ENCODE measurements at places on chromosomes 12 and 14. TPM values are rescaled to one million over a fixed set of nuclear protein-coding genes. Genes with fewer than 3 reads are reported as not detected.

DNA sequence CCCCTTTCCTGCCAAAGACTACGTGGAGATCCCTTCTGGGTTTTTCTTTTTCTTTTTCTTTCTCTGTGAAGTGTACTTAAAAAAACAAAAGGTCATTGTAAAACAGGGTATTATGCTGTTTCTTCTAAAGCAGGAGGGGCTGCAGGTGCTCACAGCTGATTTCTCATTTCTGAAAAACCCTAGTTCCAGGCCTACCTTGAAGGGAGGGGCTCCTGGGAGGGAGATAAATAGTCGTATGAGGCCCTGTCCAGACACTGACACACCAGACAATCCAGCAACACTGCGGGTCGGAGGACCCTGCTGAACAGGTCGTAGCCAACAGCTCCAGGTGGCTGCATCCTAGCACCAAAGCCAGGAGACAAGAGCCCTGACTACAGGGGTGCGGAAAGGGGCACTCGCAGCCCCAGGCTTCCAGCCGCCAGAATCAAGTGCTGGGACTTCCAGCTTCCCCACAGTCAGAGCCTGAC, 41.1 kb downstream of the PSMA6 start:
- no peak for DNase-seq

Gene GYS2
- total RNA-seq, result 0.27 TPM

DNA sequence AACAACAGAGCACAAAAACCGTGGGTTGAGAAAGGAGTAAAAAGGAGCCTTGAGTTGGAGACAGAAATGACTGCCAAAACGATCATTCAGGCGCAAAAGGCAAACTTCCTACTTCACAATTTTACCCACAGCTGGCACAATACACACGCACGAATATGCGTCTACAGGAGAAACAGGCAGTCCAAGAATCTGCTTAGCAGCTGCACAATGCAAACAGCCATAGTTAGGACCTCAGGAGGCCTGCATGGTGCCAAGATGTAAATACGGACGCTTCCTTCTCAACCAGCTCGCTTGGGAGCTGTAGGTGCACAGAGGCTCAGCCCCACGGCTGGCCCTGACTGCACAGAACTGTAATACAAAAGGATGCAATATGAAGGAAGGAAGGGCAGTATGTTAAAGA, 250.1 kb upstream of the CAND1 start:
- DNase-seq, result no peak

- DNase-seq, result no peak
Measured at GRCh38 chr14:72060917-72061316, 128.7 kb downstream of the RGS6 start.

- DNase-seq, result no peak
Measured at GRCh38 chr12:58766513-58766870, 153.8 kb downstream of the LRIG3 start.

Gene FIGNL2
- 4.0 TPM for total RNA-seq

- DNase-seq, result no peak
Measured at GRCh38 chr12:62760779-62761178, 174.2 kb downstream of the PPM1H start.

DNA sequence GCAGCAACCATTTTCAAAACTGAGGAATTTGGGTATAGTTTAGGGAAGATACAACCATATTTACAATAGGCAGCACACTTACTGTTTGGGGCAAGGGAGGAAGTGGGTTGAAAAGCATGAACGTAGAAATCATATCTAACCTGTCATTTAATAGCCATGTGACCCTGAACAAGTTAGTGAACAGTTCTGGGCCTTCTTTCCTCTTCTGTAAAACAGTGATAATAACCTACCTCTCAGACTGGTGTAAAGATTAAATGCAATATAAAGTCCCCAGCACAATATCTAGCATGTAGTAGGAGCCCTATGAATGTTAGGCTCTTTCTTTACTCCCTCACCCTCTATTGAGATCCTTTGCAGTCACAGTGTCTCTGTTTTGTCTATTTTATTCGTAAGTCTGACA, 33.5 kb downstream of the A2ML1 start:
- no peak for DNase-seq

DNA sequence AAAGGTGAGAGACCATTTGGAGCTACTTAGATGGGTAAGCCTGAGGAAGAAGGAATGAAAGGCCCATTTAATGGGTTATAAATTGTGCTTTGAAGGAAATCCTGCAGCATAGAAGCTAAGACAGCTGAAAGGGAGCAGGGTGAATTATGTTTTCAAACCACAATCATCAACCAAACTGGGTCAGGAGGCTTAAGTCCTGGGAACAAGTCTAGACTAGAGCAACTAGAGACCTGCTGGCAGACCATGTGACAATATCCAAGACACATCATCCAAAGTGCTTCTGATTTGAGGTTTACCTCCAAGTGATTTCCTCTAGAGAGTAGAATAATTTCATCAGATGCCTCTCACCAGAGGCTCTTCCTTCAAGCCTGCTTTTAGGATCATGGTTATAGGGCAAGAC, 53.7 kb downstream of the MAP3K9 start:
- DNase-seq, result no peak

Gene SCFD1
- total RNA-seq, result 91.0 TPM

DNA sequence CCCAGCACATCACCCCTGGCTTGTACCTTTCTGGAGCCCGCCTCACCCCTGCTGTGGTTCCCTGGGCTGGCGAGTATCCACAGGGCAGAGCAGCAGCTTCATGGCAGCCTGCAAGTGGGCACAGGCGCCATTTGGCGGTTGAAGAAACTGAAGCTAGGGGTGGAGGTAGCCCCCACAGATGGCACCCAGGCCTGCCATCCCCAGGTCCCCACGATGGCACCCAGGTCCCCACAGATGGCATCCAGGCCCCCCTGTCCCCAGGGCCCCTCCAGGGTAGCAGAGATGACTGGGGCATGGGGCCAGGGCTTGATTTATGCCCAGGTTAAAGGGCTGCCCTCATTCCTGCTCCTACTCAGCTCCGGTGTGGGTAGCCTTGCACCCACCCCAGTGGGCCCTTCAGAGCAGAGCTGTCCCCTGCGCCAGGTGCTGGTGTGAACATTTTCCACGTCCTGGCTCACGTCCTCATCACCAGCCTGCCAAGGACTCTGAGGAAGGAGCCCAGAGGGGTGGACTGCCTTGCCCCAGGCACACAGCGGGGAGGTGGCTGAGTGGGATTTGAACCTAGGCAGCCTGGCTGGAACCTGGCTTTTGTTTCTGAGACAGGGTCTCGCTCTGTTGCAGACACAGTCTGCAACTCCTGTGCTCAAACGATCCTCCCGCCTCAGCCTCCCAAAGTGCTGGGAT, 8.7 kb downstream of the MMP17 start:
- DNase-seq, result no peak

Gene PLCZ1
- total RNA-seq, result not detected

DNA sequence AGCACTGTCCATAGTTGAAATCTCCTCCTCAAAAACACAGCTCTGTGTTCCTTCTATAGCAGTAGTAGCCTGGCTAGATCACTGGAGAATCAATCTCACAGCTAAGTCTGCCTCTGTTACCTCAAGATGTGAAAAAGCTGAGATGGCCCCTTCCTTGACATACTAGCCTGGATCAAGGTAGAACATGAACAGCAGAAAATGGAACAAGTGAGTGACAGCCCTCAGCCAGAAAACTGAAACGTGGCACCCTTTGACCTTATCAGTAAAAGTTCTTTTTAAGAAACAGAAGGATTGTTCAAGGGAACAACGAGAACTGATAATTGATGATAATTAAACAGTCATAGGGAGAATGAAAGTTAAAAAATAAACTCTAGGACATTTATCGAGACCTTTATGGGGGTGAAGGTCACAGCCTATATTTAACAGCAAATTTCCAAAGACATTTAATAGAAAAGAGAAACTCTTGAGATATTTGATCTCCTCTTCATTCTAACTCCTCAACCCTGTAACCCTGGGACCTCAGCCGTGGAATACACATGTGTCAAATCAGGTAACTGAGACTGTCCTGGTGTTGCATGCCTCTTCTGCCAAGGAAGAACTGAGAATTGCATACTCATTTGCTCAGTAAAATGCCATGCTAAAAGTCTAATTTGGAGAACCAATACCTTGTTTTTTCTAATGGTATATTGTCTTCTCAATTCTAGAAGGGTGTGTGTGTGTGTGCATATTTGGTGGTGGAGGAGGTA, 258.0 kb upstream of the ATP2B1 start:
- DNase-seq, result no peak
